ENCODE measurements at places on chromosomes 13 and 19. TPM values are rescaled to one million over a fixed set of nuclear protein-coding genes. Genes with fewer than 3 reads are reported as not detected.

The DMAC2 gene
- 42.5 TPM for total RNA-seq

The C19orf67 gene
- not detected for total RNA-seq

The GYS1 gene
- 23.4 TPM for total RNA-seq

The TYK2 gene
- total RNA-seq = 80.7 TPM

The NLRP5 gene
- total RNA-seq = not detected

The PRR22 gene
- 0.22 TPM for total RNA-seq

The CYP4F3 gene
- total RNA-seq = not detected

The FCER2 gene
- not detected for total RNA-seq

The DOCK9 gene
- total RNA-seq = 17.5 TPM

The WDR62 gene
- total RNA-seq = 16.3 TPM

The RFPL4AL1 gene
- not detected for total RNA-seq

The NUFIP1 gene
- 2.6 TPM for total RNA-seq

The ZNF524 gene
- total RNA-seq = 9.9 TPM

The DACH1 gene
- 0.37 TPM for total RNA-seq

The CLEC17A gene
- total RNA-seq = not detected

The SBSN gene
- total RNA-seq = 1.7 TPM

The CNN1 gene
- 37.0 TPM for total RNA-seq

The BST2 gene
- 0.77 TPM for total RNA-seq

The ZNF14 gene
- 5.2 TPM for total RNA-seq

The RXFP2 gene
- not detected for total RNA-seq

The ZNF578 gene
- total RNA-seq = 3.5 TPM

The OR7C1 gene
- total RNA-seq = not detected

The KCNC3 gene
- total RNA-seq = not detected

The ZNF780A gene
- total RNA-seq = 25.1 TPM

The TFPT gene
- total RNA-seq = 13.7 TPM

The NAPSA gene
- total RNA-seq = 0.11 TPM

The KIR3DL1 gene
- total RNA-seq = not detected
